Fibroblast of the conjunctiva (primary cell): ENCODE measurements at places on chromosomes 1 and 21.

- peak; percentile 51 for DNase-seq
Measured at GRCh38 chr1:218735436-218736032, 390.4 kb downstream of the TGFB2 start.

- DNase-seq = no peak
Measured at GRCh38 chr21:36388835-36389234, 3.6 kb downstream of the CHAF1B start.

DNA sequence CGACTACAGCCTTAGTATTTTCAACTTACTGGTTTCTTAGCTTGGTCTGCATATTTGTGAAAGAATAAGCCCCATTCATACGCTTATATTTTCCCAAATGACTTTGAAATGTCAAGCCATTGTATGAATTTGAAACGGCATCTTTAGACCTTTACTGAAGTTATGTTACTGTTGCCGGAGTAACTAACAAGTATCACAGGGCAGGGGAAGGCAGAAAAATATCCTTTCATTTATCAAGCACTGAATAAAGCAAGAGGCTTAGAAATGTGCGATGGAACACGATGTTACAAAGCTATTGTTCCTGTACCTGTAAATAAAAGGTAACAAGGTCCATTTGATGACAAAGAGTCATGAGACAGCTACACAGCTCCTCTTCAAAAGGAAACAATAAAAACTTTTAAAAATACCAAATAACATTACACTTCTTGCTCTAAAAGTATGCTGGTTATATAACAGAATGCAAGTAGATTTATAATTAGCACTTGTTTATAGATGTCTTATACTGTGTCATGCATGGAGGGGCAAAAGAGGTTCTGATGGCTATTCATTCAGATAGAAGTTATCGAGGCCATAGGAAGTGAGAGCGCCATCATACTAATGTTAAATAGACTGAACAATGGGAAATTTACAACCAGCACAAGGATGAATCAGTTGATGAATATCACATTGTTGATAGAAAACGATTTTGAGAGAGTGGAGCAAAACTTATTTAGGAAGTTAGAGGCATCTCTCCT lies 322.6 kb downstream of the RGS7 start:
- no peak for DNase-seq

GRCh38 chr21:45549626-45550463 lies 7.6 kb upstream of the SLC19A1 start:
- DNase-seq = no peak

GRCh38 chr1:23111600-23112535 lies 56.8 kb downstream of the LUZP1 start:
- DNase-seq = no peak

GRCh38 chr1:170494369-170494768 lies 37.6 kb upstream of the GORAB start:
- DNase-seq = no peak

- DNase-seq = peak; percentile 55
Measured at GRCh38 chr1:84620720-84621313, 46.6 kb upstream of the CTBS start.
